ENCODE measurements at places on chromosomes 2 and 18.

DNA sequence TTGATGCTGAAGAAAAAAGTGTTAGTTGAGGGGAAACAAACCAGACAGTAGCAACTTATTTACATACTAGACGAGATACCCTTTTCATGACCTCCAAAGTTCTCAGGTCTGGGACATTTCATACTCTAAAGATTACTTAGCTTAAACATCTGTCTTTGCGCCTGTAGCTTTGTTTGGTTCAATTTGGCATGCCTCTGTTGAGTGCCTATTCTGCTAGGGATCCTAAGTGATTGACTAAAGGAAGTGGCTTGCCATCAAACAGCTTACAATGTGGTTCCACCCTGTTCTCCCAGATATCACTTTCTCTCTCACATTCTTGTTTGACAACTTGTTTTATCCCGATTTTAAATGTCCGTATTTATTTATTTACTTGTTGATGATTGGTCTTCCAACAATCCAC lies 488.8 kb downstream of the PARD3B start:
- no peak for ATAC-seq

DNA sequence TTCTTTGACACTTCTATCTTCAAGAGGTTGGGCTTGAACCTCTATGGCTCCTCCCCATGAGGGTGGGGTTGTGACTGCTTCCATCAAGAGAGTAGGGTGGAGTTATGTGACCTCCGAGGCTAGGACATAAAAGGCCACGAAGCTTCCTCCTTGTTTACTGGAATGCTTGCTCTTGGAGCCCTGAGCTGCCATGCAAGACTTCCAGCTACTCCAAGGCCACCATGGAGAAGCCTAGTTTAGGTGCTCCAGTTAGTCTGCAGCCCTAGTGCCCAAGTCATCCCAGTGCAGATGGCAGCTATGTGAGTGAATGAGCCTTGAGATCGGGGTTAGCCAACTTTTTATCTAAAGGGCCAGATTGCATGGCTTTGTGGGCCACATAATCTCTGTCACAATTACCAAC lies 2.4 kb upstream of the MERTK start:
- ATAC-seq: no peak

GRCh38 chr2:69733342-69734034 lies 8.4 kb upstream of the ANXA4 start:
- no peak for ATAC-seq

- no peak for ATAC-seq
Observed at GRCh38 chr18:36558234-36558633, 260.7 kb downstream of the FHOD3 start.

GRCh38 chr2:159195697-159196096 lies 90.8 kb downstream of the WDSUB1 start:
- no peak for ATAC-seq

DNA sequence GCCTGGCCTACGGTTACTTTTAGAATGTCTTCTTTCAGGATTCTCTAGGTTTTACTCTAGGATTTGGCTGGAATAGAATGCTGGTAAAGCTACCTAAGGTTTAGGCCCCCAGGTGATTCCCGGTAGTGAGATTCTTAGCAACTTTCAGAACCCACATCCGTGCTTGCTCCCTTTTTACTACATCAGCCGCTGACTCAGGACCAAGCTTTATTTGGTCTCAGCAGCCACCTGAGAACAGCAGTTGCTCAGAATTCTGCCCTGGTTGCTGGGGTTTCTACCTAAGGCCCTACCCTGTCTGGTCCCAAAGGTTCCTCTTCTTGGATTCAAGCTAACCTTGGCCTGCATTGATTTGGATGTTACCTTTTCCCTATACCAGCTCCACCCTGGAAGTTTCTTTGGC lies 36.1 kb upstream of the NDUFV2 start:
- ATAC-seq: peak; percentile 84

- no peak for ATAC-seq
Observed at GRCh38 chr18:58222432-58223125, 178.6 kb downstream of the NEDD4L start.

- no peak for ATAC-seq
Observed at GRCh38 chr18:24362757-24363156, 34.9 kb downstream of the OSBPL1A start.

DNA sequence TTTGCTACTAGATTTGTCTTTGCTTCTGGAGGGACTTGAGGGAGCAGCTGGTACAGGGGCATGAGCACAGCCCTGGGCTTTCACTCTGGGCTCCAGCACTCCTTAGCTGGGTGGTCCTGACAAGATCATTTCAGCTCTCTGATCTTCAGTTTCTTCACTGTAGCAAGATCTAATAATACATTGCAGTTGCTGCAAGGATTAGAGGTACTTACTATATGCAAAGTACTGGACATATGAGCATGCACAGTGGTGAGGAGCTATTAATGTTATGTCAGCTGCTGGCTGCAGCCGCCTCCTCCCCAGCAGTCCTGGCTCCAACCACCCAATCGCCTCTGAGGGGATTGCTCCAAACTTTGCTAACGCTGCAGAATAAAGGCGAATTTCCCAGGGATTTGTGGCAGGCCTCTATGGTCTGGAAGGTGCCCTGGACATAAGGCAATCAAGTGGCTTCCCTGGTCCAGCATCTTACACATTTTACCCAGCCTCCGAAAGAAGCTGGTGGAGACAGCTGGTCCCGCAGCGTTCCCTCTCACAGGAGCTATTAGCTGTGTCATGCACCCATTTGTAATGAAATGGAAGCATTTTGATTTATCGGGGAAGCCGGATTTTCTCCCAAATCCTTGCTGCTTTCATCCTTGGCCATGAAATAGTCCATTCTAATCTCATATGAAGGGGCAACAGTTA lies 96.7 kb downstream of the RHOB start:
- no peak for ATAC-seq

- no peak for ATAC-seq
Observed at GRCh38 chr18:68520406-68521075, 194.4 kb downstream of the TMX3 start.

GRCh38 chr2:136230464-136230863 lies 112.5 kb upstream of the CXCR4 start:
- ATAC-seq: no peak

GRCh38 chr2:150513647-150514046 lies 26.2 kb upstream of the RND3 start:
- ATAC-seq: no peak

DNA sequence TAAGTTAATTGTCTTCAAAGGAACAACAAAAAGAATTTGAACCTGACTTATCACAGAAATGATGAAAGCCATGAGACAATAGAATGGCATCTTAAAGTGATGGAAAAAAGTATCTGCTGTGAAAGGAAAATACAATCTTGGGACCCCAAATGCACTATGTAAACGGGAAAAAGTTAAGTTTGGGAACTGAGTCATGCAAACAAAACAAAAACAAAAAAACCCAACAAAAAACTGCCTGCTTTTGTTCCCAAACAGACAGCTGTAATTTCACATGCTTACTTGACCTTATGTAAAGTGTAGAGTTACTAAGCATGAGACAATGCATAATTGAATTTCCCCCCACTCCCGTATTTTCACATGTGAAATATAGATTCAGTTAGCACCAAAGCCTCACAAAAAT lies 122.1 kb upstream of the RBMS1 start:
- ATAC-seq: no peak

GRCh38 chr2:52342458-52342857 lies 1310.5 kb upstream of the NRXN1 start:
- ATAC-seq: no peak

GRCh38 chr18:35968278-35968880 lies 4.1 kb upstream of the RMP24 start:
- no peak for ATAC-seq

- ATAC-seq: peak; percentile 11
Observed at GRCh38 chr2:173119069-173119807, 43.6 kb downstream of the MAP3K20 start.

DNA sequence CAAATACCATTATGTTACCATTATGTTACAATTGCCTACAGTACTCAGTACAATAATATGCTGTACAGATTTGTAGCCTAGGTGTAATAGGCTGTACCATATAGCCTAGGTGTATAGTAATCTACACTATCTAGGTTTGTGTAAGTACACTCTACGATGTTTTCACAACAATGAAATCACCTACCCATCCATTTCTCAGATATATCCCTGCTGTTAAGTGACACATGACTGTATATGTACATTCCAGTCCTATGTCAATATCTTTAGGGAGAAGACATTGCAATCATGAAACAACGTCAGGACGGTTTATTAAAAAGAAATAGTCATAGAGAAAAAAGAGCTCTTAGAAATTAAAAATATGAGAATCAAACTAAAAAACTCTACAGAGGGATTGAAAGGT lies 119.0 kb upstream of the CDC42EP3 start:
- ATAC-seq: no peak

DNA sequence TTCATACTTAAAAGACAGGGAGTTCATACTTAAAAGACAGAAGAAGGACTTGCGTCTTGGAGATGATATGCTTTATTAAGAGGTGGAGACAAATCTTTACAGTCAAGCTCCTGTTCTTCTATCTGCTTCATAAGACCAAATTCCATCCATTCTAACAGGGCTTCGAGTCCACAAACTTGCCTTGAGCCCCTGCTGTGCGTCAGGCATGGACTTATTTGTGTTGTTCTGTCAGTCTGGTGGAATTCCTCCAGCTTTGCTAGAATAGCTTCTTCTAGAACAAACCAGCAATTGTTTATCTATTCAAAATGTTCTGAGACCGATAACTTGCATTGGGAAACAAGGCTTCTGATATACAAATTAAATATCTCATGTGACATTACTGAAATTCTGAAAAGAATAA lies 73.9 kb upstream of the SOX11 start:
- no peak for ATAC-seq

- peak; percentile 52 for ATAC-seq
Observed at GRCh38 chr2:201260302-201260800, at the start of gene CASP8. CASP8 (plus strand) TSS chr2:201260536; CDS start chr2:201266487, 5,951 bp downstream.

DNA sequence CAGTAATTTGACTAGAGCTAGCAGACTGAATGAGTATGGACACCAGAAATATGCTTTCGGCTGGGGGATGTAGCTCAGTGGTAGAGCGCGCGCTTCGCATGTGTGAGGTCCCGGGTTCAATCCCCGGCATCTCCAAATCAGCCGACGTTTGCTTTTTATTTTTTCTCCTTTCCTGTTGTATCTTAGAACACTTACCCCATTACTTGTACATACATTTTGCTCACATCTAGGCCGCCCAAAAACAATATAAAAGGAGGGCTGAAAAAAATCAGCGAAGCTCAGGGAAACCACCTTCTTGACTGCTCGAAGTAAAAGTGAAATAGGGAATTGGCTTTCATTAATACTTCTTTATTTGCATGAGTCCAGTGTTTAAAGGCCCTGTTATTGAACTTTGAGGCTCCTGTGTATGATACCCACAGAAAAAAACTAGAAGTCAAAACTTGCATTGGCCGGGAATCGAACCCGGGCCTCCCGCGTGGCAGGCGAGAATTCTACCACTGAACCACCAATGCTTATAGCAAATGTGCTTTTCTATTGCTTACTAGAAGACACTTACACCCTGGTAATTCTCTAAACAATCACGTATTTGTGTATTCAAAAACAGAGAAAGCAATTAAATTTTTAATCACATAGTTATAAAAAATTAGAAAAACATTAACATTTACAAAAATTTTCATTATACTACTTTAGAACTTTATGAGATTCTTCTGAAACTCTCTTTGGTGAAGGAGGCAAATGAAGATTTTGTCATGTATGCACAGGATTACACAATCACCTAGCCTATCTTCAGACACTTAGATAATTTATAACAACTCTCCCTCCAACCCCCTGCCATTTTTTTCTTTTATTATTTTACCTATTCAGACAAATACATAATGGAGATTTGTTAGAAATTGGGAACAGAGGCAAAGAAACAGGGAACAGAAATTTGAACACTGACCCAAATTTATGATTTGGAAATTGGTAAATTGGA lies 35.2 kb upstream of the GPD2 start:
- ATAC-seq: peak; percentile 77

GRCh38 chr18:21911551-21911950 lies 171.0 kb downstream of the MIB1 start:
- no peak for ATAC-seq

GRCh38 chr2:137964066-137964858 lies at the start of gene HNMT:
HNMT (plus strand) TSS chr2:137964473; CDS start chr2:137964492, 19 bp downstream.
- no peak for ATAC-seq

GRCh38 chr2:158097481-158097880 lies 4.2 kb upstream of the UPP2 start:
- ATAC-seq: no peak

DNA sequence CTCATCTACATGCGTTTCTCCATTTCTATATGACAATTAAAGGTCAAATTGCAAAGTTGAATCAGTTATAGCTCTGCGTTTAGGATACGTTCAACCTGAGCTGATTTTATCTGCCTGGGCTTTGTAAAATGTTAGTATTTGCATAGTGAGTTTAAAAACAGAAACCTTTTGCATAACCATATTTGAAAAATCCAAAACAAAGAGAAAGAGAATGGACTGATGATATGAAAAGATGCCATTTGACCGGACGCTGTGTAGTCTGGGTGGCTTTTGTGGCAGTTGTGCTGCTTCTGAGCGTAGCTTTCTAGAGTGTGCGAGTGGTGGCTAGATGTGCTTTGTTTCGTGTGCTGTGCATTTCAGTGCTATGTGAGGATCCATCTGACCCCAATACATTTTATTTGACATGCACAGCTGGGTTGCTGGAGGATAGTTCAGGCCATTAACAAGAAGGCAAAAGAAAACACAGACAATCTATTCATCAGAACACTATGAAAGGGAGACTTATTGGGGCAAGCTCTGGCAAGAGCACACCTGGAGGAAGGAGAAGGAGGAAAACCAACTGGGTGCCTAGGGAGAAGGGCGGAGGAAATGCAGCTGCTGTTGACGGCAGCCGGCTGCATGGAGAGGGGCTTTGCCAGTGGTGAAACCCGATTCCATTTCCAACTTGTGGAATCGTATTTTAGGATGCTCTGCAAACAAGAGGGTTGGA lies 126.8 kb downstream of the ACOXL start:
- ATAC-seq: peak; percentile 20

- ATAC-seq: no peak
Observed at GRCh38 chr2:9613291-9613690, 17.5 kb downstream of the YWHAQ start.

DNA sequence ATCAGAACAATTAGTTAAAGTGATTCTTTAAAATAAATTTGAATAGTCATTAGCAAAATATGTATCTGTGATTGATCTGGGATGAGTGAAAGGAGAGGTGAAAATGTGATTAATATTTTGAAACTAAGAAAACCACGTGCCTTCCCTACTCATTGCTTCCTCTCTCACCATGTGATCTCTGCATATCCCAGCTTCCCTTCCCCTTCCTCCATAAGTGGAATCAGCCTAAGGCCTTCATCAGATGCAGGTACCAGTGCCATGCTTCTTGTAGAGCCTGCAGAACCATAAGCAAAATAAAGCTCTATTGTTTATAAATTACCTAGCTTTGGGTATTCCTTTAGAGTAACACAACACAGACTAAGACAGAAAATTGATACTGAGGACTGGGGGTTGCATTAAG lies 11.2 kb upstream of the STAT1 start:
- no peak for ATAC-seq

GRCh38 chr2:10588931-10589330 lies 100.8 kb downstream of the NOL10 start:
- ATAC-seq: no peak

Data from activated T-helper 17 cell treated with anti-CD3 and anti-CD28 coated beads, Interleukin-2, amount 50 U/mL, for 72 hours (primary cell).